ENCODE measurements at places on chromosomes 1 and 21. TPM values are rescaled to one million over a fixed set of nuclear protein-coding genes. Genes with fewer than 3 reads are reported as not detected.

The ANGPTL7 gene
- not detected for total RNA-seq

The LCE6A gene
- total RNA-seq: not detected

The NPR1 gene
- total RNA-seq: under 0.01 TPM

The TMOD4 gene
- total RNA-seq: not detected

The RXFP4 gene
- not detected for total RNA-seq

The ARHGAP30 gene
- 0.31 TPM for total RNA-seq

The SPRR3 gene
- total RNA-seq: not detected

The AGT gene
- total RNA-seq: 5.3 TPM

The TTLL7 gene
- 287 TPM for total RNA-seq

The RBM15 gene
- 74.5 TPM for total RNA-seq

The RIPK4 gene
- under 0.01 TPM for total RNA-seq

The ERICH3 gene
- total RNA-seq: 36.9 TPM

The TMEM53 gene
- total RNA-seq: 6.3 TPM

The BRDT gene
- total RNA-seq: not detected

The C21orf58 gene
- 5.9 TPM for total RNA-seq

The FOXJ3 gene
- total RNA-seq: 90.1 TPM

The SPRR1A gene
- not detected for total RNA-seq

The PTGFRN gene
- 57.6 TPM for total RNA-seq

The UBXN10 gene
- total RNA-seq: 2.5 TPM

The TRMT1L gene
- 21.3 TPM for total RNA-seq

The PDPN gene
- total RNA-seq: 7.8 TPM

The KLF17 gene
- total RNA-seq: not detected

The ATP1B1 gene
- 174 TPM for total RNA-seq

The MLLT11 gene
- total RNA-seq: 72.9 TPM

The MAP3K21 gene
- total RNA-seq: 6.6 TPM

The SUSD4 gene
- 21.0 TPM for total RNA-seq

The YARS1 gene
- total RNA-seq: 52.3 TPM

The TRIM17 gene
- 2.2 TPM for total RNA-seq

The TRIM46 gene
- total RNA-seq: 36.3 TPM

The CRYZ gene
- 6.6 TPM for total RNA-seq

The DSCAM gene
- total RNA-seq: 31.9 TPM

The FAM229A gene
- 5.0 TPM for total RNA-seq

The TNFRSF18 gene
- not detected for total RNA-seq

The PMVK gene
- total RNA-seq: 15.0 TPM

The ACKR1 gene
- total RNA-seq: 2.5 TPM

The FNDC10 gene
- total RNA-seq: 2.2 TPM
